Aorta (tissue), 5 donors: ENCODE measurements at places on chromosomes 6 and 20. TPM values are rescaled to one million over a fixed set of nuclear protein-coding genes. Genes with fewer than 3 reads are reported as not detected.
A peak's percentile ranks its signal among the peaks of the same experiment; 100 is the strongest.

- no peak for DNase-seq
- no peak overlapping the region for H3K4me3 ChIP-seq
- H3K27ac ChIP-seq: no peak overlapping the region
Observed at GRCh38 chr6:63349401-63349800, 29.6 kb upstream of the LGSN start.

The GSTA3 gene
- total RNA-seq: not detected

The HCRTR2 gene
- not detected for total RNA-seq

The PACSIN1 gene
- total RNA-seq: 0.84 TPM

DNA sequence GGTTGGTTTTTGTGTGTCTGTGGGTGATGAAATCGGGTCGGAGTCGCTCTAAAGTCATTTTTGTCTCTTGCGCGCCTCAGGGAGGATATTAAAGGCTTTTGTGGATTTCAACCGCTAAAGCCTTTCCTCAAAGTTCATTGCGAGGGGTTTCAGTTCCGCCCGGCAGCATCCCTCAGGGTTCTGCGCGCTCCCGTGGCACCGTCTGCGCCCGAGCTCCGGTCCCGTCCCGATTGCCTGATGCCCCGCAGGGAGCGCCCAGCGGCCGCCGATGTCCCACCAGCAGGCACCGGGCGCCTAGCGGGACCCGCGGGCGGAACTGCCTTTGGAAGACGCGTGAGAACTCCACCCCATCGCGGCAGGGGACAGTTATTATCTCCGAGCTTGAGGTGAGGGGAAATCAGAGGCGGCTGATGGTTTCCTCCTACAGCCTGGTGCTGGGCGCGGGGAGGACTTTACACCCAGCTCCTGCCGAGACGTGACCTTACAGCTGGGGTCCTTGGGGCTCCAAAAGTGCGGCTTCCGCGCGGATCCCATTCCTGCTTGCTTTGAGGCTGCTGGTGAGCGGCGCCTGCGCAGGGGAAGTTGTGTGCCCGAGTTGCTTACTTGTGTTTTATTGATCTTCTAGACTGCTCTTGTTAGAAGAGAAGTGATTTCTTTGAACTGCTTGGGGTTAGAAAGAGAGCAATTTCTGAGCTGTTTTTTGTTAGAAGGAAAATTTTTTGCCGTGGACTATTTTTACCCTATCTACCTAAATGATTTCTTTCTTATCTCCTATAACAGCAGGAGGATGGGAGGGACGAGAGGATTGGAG is 27.1 kb downstream of the ULBP1 start:
- peaks cover 1% of the 10 kb centered on the region for H3K27me3 ChIP-seq
- no peak for DNase-seq
- no peak overlapping the region for H3K27ac ChIP-seq
- H3K4me1 ChIP-seq: no peaks in the 10 kb centered on the region
- no peak overlapping the region for H3K4me3 ChIP-seq

DNA sequence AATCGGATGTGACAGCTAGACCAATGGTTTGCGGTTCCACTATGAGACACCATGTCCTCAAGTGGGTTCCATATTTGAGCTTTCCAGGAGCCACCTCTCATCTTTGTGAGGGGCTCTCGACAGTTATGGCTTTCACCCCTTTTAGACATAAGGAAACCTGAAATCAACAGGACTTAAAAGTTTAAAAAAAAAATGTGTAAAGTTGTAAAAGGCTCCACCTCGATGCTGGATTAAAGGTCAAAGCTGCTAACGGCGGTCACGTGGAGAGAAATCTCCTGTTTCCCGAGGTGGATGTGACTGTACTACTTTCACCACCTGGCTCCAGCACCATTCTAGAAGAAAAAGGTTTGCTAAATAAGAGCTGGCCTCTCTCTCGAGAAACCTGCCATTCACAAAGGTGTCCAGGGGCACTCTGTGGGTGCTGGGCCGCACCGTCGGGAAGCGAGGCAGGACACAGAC is 542 bp downstream of the ATP5F1E start:
- no peaks in the 10 kb centered on the region for H3K27me3 ChIP-seq
- peaks cover 6% of the 10 kb centered on the region for H3K36me3 ChIP-seq
- H3K4me1 ChIP-seq: peaks cover 5% of the 10 kb centered on the region
- DNase-seq: no peak
- peak overlapping the region; percentile 78 for H3K4me3 ChIP-seq
- H3K27ac ChIP-seq: no peak overlapping the region

The CCR6 gene
- total RNA-seq: not detected

The GPANK1 gene
- 16.5 TPM for total RNA-seq

The MTFR2 gene
- 0.39 TPM for total RNA-seq

DNA sequence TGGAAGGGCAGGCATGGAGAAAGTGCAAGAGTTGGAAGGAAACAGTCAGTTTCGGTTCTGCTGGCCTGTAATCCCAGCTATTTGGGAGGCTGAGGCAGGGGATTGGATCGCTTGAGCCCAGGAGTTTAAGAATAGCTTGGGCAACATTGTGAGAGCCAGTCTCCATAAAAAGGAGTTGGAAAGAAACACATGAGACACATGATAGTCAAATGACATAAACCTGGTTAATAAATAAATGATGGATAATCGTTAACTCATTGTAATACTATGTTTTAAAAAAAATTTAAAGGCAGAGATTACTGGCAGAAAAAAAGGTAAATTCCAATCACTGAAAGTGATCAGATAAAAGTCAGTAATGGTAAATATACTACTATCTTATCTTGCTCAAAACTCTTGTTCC is 37.2 kb upstream of the PHACTR1 start:
- no peaks in the 10 kb centered on the region for H3K27me3 ChIP-seq
- no peak for DNase-seq
- no peaks in the 10 kb centered on the region for H3K36me3 ChIP-seq
- H3K4me1 ChIP-seq: no peaks in the 10 kb centered on the region

- no peak overlapping the region for H3K27ac ChIP-seq
- no peaks in the 10 kb centered on the region for H3K27me3 ChIP-seq
- no peak for DNase-seq
- H3K4me1 ChIP-seq: no peaks in the 10 kb centered on the region
Observed at GRCh38 chr6:163092876-163093275, 321.6 kb upstream of the QKI start.

- H3K4me1 ChIP-seq: peaks cover 4% of the 10 kb centered on the region
- DNase-seq: no peak
- no peaks in the 10 kb centered on the region for H3K27me3 ChIP-seq
- no peak overlapping the region for H3K4me3 ChIP-seq
- no peak overlapping the region for H3K27ac ChIP-seq
Observed at GRCh38 chr6:140082867-140083297, 708.4 kb upstream of the CITED2 start.

- no peaks in the 10 kb centered on the region for H3K36me3 ChIP-seq
- H3K27me3 ChIP-seq: no peaks in the 10 kb centered on the region
- no peak for DNase-seq
- no peaks in the 10 kb centered on the region for H3K4me1 ChIP-seq
- H3K27ac ChIP-seq: no peak overlapping the region
- H3K4me3 ChIP-seq: no peak overlapping the region
Observed at GRCh38 chr6:84872996-84873723, 108.8 kb upstream of the TBX18 start.

GRCh38 chr20:61888101-61888865 is 177.4 kb downstream of the TAF4 start:
- no peak overlapping the region for H3K27ac ChIP-seq
- H3K4me1 ChIP-seq: no peaks in the 10 kb centered on the region
- no peak for DNase-seq
- H3K36me3 ChIP-seq: no peaks in the 10 kb centered on the region
- H3K27me3 ChIP-seq: no peaks in the 10 kb centered on the region
